ENCODE measurements at places on chromosomes 6 and 20.

DNA sequence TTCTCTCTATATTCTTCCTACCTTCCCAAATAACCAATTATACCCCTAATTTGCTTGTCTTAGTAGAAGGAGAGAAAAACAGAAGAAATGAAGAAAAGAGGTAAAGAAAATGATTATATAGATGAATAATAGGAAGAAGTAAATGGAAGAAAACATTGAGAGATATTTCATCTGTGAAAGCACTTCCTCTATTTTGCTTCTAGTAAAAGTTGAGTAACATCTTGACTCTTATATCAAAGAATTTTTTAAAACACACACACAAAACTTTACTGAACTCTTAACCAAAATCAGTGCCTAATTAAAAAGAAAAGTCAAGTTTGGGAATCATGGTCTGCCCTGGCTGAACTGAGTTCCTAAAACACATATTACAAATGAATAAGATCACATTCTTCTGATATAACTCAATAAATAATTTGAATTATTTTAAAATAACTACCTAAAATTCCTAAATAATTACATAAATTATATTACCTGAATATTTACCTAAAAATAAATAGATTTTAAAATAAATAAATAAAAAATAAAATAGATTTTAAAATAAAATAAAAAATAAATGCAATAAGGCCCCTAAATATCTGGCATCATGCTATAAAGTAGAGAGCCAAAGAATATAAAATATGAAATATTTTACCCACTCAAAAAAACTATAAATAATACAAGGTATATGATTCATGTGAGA, 8.8 kb downstream of the SLC17A2 start:
- DNase-seq, result no peak

DNA sequence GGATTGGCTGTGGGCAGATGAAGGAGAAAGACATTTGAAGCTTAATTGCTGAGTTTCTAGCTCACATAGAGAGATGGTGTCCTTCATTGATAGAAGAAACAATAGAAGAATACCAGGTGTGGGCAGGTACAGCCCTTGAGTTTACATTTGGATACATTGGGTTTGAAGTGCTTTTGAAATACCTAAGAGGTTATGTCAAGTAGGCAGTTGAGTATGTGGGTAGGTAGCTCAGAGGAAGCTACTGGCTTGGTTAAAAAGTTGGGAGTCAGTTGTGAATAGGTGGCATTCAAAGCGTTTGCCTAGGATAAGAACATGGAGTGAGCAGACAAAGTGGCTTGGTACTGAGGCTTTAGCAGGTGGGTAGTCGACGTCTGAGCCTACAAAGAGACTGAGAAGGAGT, 25.0 kb downstream of the NDUFAF5 start:
- no peak for DNase-seq

GRCh38 chr6:166423781-166424180, 41.0 kb upstream of the MPC1 start:
- no peak for DNase-seq

DNA sequence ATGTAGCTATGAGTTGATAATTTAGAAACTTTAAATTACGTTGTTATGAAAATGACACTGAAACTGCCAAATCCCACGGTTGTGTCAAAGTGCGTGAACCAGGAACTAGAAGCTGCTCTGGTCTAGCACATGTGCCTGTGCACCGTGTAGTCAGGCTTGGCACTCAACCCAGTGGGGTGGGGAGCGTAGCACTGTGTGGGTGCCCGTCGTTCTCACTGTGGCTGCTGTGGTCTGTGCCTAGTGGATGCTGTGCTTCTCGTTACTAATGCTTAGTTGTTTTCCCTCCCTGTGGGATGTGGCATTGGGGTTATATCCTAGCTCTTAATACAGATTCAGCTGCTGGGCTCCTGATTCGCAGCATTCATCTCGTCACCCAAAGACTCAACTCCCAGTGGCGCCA, 46.2 kb upstream of the ADIG start:
- DNase-seq, result no peak

DNA sequence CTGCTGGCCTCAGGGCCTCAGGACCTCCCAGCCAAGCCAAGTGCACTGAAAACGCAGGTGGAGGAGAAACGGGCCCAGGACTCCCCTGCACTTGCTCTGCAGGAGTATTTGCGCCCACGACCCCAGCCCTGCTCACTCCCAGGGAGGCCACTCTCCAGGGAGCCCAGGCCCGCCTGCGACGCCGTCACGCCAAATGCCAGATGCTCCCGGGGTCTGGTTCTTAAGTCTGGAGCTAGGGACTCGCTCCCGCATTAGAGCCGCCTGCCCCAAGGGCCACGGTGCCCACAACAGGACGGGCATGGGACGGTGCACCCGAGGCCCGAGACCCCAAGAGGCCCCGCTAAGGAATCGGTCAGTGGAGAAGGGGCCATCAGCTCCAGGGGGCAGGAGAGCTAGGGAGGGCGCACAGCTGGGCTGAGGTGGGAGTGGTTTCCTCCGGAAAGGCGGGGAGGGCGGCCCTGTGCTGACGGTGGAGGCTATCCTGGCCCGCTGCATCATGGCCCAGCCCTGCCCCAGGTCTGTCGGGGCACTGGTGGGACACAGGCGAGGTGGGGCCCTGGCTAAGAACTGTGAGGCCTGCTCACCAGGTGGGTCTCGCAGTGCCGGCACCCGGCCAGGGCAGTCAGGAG, 44.1 kb upstream of the CHRNA4 start:
- no peak for DNase-seq

GRCh38 chr6:2055143-2055542, 190.3 kb downstream of the GMDS start:
- DNase-seq, result no peak

DNA sequence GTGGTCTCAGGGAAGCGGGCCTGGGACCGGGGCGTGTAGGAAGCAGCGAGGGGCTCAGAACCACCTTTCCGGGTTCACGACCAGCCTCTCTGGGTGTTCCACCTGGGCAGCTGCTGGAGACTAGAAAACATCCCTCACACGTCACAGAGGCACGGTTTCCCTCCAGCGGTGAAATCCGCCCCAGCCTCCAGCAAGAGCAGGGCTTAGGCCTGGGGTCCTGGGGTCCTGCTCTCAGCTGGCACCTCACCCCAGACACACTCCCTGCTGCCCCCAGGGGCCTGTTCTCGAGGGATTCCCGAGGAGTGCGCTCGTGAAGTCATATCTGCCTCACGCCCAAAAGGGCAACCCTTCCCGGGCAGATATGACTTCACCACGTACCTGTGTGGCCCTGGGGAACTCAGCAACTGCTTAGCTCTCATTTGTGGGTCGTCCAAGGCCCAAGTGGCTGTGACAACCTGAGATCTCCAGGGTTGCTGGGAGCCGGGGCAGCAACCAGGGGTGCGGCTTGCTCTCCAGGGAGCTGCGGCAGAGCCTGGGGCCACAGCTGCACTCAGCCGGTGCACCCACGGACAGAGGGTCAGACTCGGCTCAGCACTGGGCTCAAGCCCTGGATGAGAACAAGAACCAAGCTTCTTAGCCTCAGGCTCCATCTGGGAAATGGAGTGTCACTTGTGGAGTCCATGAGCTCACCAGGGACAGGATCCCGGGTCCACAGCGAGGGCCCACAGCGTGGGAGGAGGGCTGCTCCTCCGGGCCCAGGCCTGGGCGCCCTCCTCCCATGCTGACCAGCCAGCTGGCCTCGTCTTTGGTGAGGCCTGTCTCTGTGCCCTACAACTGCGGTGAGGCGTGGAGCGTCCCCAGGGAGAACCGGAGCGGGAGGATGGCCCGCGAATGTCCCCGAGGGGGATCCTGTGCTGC, 661 bp downstream of the FNDC11 start:
- DNase-seq, result no peak

DNA sequence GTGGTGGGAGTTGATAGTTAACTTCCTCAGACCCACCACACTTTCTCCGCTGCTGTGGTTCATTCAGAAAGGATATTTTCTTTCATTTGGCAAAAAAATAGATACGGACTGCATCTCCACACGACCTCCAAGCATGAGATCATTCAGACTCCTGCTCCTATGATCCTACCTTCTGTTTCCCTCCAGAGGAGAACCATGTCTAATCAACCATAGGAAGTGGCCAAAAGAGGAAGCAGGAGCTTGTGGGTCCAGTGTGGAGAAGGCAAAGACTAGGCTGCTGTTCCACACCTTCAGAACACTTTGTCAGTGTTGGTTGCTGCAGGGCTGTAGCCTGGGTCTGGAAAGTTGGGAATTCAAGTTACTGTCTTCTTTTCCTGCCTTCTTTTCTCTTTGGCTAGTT, 10.6 kb upstream of the KIF13A start:
- no peak for DNase-seq
